Stimulated activated CD4-positive, alpha-beta T cell treated with anti-CD3 and anti-CD28 coated beads, Interleukin-12 subunit alpha, Interleukin-12 subunit beta, amount 100 ng/mL, for 4 hours (primary cell): ENCODE measurements at places on chromosomes 1 and 21.

- no peak for DNase-seq
These were observed 66.3 kb downstream of the SLC27A3 start for GRCh38 chr1:153841463-153841994.

GRCh38 chr1:1794999-1795398 lies 16.7 kb upstream of the NADK start:
- DNase-seq: no peak

DNA sequence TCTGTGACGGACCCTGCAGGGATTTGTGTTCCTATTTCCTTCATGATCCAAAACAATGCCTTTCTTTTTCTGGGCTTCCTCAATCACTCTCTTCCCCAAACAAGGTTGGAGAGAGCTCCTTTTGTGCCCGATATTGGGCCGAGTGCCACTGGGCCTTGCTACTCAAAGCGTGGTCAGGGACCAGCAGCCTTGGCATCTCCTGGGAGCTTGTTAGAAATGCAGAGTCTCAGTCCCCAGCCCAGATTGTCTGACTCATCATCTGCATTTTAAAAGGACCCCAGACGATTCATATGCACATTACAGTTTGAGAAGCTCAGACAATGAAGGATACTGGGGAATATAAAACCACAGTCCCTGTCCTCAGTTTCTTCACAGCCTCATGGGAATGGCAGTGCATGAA lies 19.9 kb downstream of the ADORA1 start:
- no peak for DNase-seq

DNA sequence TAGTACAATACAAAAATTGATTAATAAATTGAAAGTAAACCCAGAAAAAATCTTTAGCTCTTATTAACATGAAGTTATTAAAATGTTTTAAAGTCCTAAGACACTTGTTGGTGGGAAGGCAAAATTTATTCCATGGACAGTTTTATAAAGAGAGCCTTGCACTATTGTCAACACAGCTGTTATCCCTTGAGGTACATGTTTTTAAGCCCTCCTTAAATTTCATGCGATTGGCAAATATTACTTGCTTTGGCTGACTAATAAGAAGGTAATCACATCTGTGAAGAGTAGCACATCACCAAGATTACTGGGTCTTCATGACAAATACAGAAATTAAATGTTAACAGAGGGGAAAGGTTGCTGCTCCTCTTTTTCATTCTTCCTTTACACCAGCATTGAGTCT lies 611.1 kb downstream of the BRINP3 start:
- DNase-seq: no peak

DNA sequence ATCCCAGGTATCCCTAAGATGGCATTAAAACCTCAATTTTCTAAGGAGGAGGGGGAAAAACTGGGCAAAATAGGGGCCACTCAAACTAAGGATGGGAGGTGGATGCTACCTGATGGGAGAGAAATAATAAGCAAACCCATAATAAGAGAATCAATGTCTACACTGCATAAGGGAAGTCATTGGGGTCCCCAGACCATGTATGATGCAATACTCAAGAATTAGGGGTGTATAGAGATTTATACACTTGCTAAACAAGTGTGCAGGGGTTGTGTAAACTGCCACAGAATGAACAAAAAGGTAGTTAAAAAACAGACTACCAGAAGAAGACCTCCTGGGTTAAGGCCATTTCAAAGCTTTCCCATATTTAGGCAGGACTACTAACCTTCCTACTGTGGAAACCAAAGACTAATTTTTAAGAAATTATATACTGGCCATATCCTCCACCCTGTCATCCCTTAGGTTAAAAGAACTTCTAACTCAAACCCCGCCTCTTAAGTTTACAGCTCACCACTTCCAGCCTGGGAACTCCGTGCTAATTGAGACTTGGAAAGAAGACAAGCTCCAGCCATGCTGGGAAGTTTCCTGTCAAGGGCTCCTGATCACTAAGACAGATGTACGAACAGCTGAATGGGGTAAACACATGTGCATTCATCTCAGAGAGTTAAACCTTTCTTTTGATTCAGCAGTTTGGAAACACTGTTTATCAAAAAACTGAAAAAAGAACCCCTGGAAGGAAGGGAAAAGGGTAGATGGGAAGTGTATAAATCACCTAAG lies 64.4 kb upstream of the TLR5 start:
- DNase-seq: no peak

DNA sequence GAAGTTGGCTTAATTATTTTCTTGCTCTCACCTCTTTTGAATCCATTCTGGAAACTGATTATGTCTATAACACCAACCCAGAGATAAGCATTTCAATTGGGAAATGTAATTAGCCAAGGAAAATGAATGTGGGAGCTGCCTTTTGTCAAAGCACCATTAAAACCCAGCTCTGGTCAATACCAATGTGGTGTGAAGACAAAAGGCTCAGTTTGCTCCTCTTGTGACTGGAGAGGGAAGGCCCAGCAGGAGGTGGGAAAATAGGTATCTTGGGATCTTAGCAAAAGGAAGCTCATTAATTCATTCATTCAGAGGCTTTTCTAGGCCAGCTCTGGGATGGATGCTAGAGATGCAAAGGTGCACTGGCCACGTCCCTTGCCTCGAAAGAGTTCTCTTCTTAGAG lies 75.0 kb upstream of the SELENON start:
- DNase-seq: no peak

GRCh38 chr1:229300099-229300757 lies 29.3 kb downstream of the RAB4A start:
- DNase-seq: no peak

DNA sequence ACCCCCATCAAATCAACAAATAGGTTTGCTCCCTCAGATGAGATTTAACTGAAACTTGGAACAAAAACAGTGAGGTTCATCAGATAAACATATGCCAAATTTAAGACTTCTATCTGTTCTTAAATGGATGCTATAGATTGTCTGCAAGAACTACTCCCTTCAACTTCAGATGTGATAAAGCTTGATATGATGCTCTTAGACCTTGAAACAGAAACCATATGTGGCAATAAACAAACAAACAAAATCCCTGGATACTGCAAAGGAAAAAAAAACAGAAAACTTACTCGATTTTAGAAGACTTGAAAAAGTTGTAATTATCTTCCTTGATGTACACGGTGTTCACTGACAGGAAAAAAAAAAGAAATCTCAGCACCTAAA lies 286.1 kb upstream of the USP25 start:
- DNase-seq: no peak

- no peak for DNase-seq
These were observed 15.7 kb downstream of the EPHX1 start for GRCh38 chr1:225825607-225826007.

DNA sequence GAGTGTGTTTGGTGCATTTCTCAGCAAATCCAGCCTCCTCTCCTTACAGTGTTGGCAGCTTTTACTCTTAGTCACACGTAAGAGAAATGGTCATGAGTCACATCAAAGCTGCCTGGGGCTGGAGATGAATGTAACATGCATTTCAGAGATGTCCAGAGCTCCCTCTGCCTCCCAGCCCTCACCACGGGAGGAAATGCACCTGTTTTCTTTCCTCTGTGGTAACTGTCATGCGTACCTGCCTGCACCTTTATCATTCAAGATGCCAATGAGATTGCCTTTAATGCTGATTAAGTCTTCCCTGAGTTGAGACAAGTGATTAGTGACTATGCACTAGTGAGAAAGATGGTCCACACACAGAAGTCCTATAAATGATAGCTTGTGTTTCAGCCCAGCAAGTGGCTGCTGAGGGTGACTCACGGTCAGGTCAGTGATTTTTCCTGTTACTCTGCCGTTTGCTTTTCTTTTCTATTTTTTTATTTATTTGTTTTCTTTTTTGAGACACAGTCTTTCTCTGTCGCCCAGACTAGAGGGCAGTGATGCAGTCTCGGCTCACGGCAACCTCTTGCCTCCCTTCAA lies 277.3 kb upstream of the FMN2 start:
- no peak for DNase-seq

GRCh38 chr1:245856944-245857531 lies 650.0 kb downstream of the SMYD3 start:
- DNase-seq: no peak

- DNase-seq: no peak
These were observed 113.7 kb downstream of the PTPRU start for GRCh38 chr1:29349871-29350491.

GRCh38 chr1:33392206-33392605 lies 38.7 kb downstream of the PHC2 start:
- DNase-seq: no peak
